ENCODE measurements at places on chromosomes 2 and 18.

GRCh38 chr2:110724820-110725219 is 7.6 kb upstream of the ACOXL start:
- no peak for DNase-seq

GRCh38 chr2:7119132-7119835 is 202.1 kb downstream of the RNF144A start:
- peak; percentile 16 for DNase-seq

GRCh38 chr2:6764968-6765723 is 100.6 kb downstream of the CMPK2 start:
- no peak for DNase-seq

- peak; percentile 28 for DNase-seq
Measured at GRCh38 chr2:136025057-136025973, 39.9 kb upstream of the DARS1 start.

DNA sequence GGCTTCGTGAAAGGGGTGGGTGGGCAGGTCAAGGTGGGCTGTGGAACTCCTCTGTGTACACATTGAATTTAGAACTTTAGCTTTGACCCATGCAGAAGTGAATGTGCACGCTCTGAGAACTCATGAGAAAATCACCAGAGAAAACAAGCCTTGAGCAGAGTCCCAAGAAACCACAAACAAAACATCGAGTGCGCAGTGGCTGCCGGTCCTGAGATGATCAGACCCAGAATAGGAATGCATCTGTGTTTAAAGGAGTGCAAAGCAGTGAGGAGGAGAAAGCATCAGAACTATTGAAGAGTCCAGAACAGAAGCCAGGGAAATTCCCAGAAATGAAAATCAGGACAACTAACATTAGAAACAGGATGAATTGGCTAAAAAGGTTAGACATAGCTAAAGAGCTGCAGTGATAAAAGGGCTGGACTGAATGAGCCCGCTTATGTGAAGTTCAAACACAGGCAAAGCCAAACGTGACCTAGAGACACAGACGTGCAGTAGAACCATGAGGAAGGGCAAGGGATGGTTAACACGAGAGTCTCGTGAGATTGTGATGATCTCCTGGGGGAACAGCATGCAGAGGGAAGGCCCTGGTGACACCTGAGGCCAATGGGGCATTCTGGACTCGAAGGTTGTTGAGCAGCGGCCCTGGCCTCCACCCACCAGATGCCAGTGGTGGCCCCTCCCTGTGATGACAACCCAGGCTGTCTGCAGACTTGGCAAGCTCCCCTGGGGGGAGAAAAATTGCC is 16.4 kb upstream of the TXNL4A start:
- no peak for DNase-seq

DNA sequence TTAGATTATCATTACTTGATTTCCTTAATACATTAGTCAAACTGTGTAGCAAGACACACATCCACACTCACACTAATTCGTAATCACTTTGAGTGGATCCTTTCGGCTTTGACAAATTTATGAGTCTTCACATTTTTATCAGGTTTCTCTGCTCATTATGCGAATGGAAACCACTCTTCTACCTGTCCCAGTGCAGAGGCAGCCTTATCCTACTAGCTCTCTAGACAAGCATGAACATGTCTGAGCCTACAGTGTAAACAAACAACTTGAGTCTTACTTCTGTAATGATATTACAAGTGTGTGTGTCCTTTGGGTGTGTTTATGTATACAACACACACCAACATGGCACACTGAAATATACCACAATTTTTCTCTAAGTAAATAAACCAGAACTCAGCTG is 361.9 kb upstream of the CHST9 start:
- no peak for DNase-seq

- no peak for DNase-seq
Measured at GRCh38 chr2:71788186-71788525, 334.8 kb downstream of the DYSF start.

GRCh38 chr18:33116376-33116775 is 324.1 kb downstream of the CCDC178 start:
- no peak for DNase-seq

DNA sequence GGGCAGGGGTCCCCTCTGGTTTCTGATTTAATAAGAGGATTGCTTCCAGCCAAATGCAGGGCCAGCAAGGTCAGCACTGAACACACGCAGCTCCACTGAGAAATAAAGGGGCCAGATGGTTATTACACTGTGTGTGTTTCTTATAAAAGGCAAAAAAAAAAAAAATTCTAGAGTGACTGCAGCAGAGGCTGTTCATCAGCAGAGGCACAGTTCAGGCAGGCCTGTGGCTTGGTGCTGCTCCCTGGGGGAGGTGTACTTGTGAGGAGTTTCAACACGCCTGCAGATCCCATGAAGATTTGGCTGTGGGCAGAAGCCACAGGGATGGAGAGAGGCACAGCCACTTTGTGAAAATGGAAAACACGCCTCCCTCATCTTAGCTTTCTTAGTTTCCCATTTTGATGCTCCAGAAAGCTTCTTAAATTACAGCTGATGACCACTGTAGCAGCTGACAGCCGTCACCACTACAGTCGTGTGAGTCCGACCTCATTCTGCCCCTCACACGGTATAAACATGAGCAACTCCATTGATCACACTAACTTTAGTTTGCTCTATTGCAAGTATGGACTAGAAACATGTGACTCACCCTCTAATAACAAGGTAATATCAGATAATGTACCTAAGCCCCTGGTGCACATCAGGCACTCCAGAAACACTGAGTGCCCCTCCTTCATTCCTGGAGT is 726.5 kb upstream of the RAB6C start:
- DNase-seq, result no peak

DNA sequence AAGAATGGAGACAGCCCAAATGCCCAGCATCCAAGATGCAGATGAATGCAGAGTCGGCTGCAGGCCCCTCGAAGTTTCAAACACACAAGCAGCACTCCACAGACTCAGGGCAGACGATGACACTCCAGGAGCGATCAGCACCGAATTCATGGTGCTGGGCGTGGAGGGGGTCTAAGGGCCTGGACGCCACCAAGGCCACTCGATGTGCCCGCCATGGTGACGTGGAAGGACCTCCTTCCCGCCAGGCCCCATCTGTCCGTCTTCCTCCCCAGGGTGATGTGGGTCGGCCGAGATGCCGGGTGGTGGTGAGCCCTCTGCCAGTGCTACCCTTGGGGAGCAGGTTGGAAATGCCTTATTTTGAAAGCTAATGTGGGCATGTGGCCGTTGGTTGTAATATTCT is 9.4 kb downstream of the KIF1A start:
- DNase-seq, result no peak

DNA sequence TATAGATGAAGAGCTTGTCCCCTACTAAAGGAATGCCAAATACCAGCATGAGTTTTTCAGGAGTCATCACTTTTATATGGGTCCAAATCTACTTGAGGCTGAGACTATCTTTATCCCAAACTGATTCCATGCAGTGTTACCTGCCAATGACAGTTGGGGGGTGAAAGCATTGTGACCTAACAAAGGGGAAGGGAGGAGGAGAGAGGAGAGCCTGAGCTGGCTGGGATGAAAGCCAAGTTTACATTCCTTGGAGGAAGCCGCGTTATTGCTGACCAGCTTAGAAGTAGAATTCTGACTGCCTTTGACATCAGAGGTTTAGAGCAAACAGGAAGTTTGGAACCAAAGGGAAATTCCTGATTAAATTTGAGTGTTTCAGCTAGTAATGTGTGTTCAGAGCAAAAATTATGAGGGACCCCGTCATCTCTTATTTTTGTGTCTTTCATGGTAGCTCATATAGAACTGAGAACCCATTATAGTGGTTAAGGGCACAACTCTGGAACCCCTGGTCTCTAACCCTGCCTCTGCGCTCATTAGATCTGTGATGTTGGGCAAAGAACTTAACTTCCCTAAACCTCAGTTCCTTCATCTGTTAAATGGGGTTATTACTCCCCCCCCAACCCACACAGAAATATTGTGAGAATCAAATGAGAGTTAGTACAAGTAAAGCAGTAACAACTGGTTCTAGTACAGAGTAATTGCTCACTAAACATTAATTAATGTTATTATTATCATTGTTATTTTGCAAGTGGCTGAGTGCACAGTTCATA is 199.3 kb upstream of the EPAS1 start:
- peak; percentile 85 for DNase-seq

Data from AG08396 (cell line).